ENCODE measurements at places on chromosomes 13 and 19.

- no peak for DNase-seq
These were observed 19.2 kb downstream of the ITM2B start for GRCh38 chr13:48252176-48252575.

GRCh38 chr19:16677055-16677454 lies 16.1 kb downstream of the TMEM38A start:
- DNase-seq: no peak

GRCh38 chr19:883661-884211 lies 9.3 kb downstream of the MED16 start:
- no peak for DNase-seq

- DNase-seq: no peak
These were observed 6.9 kb downstream of the B3GNT8 start for GRCh38 chr19:41420101-41420880.

DNA sequence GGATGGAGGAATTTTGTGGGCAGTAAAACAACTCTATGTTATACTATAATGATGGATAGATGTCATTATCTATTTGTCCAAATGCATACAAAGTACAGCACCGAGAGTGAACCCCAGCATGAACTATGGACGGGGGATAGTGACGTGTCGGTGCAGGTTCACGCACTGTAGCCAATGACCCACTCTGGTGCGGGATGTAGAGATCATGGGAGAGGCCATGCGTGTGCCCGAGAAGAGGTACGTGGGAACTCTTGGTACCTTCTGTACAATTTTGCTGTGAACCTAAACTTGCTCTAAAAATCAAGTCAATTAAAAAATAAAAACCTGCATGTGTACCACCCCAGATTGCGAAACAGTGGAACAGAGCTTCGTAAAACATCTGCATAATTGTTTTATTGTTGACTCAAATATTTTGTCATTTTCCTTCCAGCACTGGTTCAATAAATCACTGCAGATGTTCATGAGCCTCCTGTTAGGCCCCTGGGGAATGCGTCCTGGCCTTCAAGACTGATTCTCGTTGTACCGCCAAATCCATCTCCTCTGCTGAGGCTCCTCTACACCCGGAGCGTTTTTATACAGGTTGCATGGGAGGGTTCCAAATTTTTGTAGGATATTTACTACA lies 30.9 kb downstream of the COL4A1 start:
- DNase-seq: no peak

- DNase-seq: peak; percentile 94
These were observed 254.1 kb upstream of the SOX21 start for GRCh38 chr13:94966422-94966955.

GRCh38 chr13:70162141-70162540 lies 53.9 kb upstream of the KLHL1 start:
- DNase-seq: no peak

GRCh38 chr19:43526884-43527859 lies at the start of gene ETHE1:
Gene ETHE1, minus strand, starts transcription at chr19:43527201. Its CDS starts 24 bp downstream, at chr19:43527177.
- DNase-seq: peak; percentile 72

DNA sequence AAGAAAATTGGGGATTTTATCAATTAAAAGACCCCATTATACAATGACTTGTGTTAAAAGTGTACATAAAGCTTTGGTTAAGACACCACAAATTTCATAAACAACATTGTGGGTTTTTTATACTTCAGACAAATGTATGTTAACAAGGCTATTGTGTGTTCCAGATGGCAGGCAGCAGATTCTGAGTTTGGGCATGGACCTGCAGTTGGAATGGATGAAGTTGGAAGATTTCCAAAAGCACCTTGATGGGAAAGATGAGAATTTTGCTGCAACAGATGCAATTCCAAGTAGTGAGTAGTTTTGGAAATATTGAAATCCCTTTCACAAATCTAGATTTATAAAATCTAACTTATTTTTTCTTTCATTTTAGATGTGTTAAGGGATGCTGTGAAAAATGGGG lies 25.4 kb downstream of the MPHOSPH8 start:
- DNase-seq: no peak

- no peak for DNase-seq
These were observed 96.3 kb downstream of the VWA8 start for GRCh38 chr13:41864658-41865057.

- DNase-seq: no peak
These were observed 48.7 kb upstream of the MYCBP2 start for GRCh38 chr13:77375560-77376108.

DNA sequence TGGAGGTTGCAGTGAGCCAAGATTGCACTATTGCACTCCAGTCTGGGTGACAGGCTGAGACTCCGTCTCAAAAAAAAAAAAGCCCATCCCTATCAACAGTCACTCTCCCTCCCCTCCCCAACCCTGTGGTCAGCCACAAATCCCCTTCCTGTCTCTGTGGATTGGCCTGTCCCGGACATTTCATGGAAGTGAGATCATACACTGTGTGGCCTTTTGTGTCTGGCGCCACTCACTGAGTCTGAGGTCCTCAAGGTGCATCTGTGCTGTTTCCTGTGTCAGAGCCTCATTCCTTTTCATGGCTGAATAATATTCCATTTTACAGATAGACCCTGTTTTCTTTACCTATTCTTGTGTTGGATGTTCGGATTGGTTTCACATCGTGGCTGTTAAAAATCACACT lies 149.5 kb downstream of the PTPRS start:
- no peak for DNase-seq

GRCh38 chr19:7326105-7326877 lies 22.4 kb upstream of the ARHGEF18 start:
- no peak for DNase-seq

GRCh38 chr13:93505104-93505952 lies 278.7 kb downstream of the GPC6 start:
- DNase-seq: no peak

DNA sequence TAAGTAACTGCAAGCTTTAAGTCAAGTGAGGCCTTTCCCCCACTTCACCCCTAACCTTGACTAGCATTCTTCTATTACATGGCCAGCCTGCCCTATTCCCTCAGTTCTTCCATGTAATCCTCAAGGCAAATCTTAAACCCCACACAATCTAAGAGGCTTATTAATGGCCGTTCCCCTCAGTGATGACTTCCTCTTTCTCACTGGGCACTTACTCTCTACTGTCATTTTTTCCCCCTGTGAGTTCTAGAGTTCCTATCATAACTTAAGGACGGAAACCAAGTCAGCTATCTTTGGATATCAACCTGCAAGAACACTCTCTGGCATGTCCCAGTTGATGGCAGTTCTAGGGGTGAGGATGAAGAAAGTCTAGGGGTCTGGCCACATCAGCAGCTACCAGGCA lies 131.2 kb downstream of the DCLK1 start:
- DNase-seq: no peak

- no peak for DNase-seq
These were observed 48.4 kb upstream of the SPRY2 start for GRCh38 chr13:80389073-80390038.

- DNase-seq: no peak
These were observed 346.6 kb downstream of the RFC3 start for GRCh38 chr13:34164582-34164981.

DNA sequence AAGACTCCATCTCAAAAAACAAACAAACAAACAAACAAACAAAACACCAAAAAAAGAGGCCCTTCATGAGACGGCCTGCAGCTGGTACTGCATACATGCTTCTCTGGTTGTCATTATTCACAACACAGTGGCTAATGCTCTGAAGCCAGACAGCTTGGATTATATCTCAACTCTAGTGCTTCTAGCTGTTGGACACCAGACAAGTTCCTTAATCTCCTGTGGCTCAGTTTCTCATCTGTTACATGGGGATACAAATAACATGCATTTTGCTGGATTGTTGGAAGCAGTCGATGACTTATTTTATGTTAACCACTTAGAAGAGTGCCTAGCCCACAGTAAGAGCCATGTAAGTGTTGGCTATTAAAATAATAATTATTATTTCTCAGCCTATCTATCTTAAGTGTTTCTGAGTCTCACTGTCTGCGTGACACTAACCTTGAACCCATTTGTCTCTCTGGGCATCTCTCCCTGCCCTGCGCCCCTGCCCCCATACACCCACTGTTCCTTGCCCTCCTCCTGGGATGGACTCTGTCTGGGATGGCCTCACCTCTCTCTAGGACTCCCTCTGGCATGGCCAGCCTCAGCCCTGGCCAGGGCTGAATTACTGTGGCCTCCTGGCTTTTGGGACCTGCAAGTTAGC lies 3.1 kb upstream of the JUNB start:
- DNase-seq: no peak

- peak; percentile 85 for DNase-seq
These were observed at the start of gene SLC25A30 for GRCh38 chr13:45417790-45418534. Gene SLC25A30, minus strand, starts transcription at chr13:45418373. Its CDS starts 6,948 bp downstream, at chr13:45411425.

DNA sequence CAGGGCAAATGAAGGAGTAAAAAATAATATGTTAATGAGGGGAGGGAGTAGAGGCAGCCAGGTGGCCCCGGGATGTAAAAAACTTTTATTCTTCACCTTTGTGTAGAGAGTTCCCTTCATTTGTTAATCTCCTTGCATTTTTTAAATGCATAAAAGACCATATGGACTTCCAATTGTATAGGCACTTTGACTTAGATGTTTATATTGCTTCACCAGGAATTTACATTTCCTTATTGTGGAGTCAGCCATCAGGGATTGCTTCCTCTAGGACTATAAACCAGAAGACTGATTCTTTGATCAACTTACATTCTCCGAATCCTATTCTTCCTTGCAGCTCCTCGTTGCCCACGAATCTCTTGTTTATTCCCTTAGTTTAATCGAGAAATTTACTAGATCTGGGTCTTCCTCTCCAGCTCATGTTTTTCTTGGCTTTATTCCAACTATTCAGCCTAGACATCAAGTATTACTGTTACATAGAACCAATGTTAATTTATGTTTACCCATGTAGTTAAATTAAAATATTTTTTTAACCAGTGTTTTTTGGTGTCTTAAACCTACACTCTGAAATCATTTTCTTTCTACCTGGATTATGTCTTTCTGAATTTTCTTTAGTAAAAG lies 1187.0 kb upstream of the SLC10A2 start:
- no peak for DNase-seq

DNA sequence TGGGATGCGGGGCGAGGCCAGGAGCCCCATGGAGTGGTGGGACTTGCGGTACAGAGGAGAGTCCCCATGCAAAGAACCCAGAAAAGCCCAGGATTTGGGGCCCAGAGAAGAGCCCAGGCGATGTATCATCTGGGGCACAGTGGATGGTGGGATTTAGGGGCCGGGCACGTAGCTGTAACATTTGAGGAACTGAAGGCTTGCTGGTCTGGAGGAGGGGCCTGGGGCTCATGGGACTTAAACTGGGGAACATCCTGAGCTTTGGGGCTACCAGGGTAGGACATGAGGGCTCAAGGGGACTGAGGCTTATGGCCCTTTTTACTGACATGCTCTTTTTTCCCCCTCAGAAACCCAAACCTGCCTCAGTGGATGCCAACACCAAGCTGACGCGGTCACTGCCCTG lies 13.5 kb downstream of the MED25 start:
- no peak for DNase-seq

DNA sequence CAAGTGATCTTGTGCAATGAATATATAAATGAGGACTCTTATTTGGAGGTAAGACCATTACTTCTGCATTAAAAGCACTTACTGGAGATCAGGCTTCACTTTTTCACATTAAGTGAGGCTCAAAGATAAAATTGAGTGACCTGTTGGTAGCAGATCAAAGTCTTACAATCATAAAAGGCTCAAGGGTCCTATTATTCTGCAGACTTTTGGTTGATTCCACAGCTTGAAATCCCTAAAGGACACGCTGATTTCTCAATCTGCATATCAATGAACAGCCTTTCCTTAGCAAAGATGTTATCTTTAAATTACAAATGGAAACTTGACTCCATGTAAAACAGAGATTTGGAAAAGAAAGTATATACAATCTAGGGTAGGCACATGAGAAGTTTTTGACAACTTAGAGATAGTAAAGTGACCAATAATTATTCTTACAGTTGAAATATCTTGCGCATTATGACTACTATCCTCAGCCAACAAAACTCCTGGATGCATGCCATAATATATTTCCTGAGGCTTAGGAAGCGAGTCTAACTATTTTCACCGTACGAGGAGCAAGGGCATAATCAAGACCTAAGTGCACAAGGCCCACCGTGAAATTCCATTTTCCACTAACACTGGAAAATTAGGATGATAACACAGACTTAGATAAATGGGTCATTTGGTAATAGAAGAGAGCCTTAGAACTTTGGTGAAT lies 640.7 kb downstream of the LIG4 start:
- no peak for DNase-seq

GRCh38 chr13:36666477-36667229 lies 7.2 kb upstream of the SERTM1 start:
- DNase-seq: no peak

GRCh38 chr13:21338156-21338555 lies 120.9 kb downstream of the ZDHHC20 start:
- no peak for DNase-seq

DNA sequence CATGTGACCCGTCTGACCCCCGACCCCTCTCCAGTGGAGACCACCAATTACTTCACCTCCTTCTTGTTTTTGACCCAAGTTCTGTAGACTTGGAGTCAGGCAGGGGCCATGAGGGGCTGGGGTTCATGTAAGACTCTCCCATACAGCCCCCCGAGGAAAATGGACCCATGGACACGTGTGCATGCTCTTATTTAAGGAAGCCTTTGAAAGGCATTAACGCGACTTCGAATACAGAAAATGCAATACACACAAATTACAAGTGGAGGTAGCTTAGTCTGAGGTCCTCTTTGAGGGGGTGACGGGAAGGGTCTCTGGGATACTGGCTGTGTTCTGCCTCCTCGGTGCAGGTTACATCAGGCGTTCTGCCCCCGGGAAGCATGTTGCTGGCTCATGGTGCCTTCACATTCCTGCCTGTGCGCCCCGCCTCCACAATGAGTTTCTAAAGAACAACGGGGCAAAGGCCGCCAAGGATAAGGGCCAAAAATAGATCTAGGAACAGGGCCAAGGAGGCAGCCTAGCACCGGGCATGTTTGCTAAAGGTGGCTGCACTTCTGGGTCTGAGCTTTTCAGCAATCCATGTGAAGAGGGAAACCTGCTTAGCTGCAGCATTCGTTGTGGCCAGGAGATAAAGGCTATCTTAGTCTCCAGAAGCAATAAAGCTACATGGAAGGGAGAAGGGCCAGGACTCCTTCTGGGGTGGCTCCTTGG lies 54.5 kb downstream of the RAB20 start:
- no peak for DNase-seq
